ENCODE measurements at places on chromosomes 5 and 9.

GRCh38 chr5:168844922-168845296 lies 265.7 kb upstream of the PANK3 start:
- DNase-seq = no peak

GRCh38 chr9:18490641-18491370 lies 16.9 kb downstream of the ADAMTSL1 start:
- DNase-seq = peak; percentile 95

GRCh38 chr5:134436523-134437339 lies 25.1 kb upstream of the CDKN2AIPNL start:
- DNase-seq = peak; percentile 72

DNA sequence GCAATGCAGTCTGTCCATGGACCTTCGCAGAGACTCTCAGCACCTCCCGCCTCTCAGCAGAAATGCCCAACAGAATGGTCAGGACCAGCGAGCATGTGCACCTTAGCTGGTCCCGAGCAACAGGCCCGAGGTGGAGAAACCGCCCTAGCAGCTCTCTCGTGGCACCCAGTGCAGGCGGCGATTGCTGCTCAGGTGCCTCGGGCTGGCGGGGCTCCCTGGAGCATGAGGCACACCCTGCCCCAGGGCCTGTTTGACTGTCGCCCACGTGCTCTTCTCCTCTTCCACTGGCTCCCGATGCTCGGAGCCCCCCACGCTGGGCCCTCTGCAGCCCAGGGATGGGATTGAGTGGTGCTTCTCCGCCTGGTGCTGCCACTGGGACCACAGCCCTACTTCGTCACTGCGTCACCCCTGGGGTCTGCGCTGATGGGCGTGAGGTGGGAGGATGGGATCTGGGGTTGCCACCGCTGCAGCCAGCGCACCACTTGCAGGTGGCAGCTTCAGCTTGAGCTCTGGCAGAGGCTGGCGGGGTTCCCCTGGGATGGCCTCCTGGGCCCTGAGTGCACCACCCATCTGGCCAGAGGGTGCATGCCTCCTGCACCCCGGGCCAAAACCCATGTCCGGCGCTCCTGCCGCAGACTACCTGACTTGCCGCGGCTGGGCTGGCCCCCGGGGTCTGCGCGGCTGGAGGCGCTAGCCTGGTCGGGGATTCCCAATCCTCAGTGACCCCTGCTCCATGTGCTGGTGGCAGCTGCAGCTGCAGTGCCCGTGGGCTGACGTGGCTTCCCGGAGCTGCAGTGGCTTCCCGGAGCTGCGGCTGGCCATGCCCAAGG lies 244.2 kb downstream of the FOXD4L6 start:
- DNase-seq = no peak

- DNase-seq = no peak
Observed at GRCh38 chr5:115348175-115348574, 51.7 kb upstream of the CCDC112 start.

Data from kidney glomerular epithelial cell (primary cell).